ENCODE measurements at places on chromosomes 13 and 19. TPM values are rescaled to one million over a fixed set of nuclear protein-coding genes. Genes with fewer than 3 reads are reported as not detected.

GRCh38 chr13:97781891-97782305 lies 171.6 kb upstream of the IPO5 start:
- H3K4me1 ChIP-seq = no peaks in the 10 kb centered on the region
- peak; percentile 66 for DNase-seq
- no peak overlapping the region for H3K27ac ChIP-seq
- H3K27me3 ChIP-seq = no peaks in the 10 kb centered on the region
- no peaks in the 10 kb centered on the region for H3K36me3 ChIP-seq

- DNase-seq = no peak
- peaks cover 36% of the 10 kb centered on the region for H3K36me3 ChIP-seq
- H3K4me3 ChIP-seq = peak overlapping the region; percentile 38
- H3K27ac ChIP-seq = peak overlapping the region; percentile 2
- no peaks in the 10 kb centered on the region for H3K27me3 ChIP-seq
These were observed 15.7 kb downstream of the PNPLA6 start for GRCh38 chr19:7550987-7551761.

DNA sequence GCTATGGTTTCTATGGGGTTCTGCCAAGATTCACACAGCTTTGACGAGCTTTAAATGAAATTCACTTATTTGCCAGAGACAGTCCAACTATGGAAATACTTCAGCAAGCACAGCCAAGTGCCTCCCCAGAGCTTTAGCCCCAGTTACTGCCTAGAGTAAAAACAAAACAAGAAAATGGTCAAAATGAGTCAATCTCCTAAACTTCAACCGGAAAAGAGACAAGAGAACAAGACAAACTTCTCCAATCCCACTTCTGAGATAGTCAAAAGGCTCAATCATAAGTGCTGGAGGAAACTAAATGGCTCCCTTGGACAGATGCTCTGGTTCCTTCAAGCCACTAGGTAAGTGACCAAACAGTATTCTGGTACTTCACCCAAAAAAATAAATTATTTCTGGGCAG lies 65.8 kb downstream of the KATNAL1 start:
- no peak overlapping the region for H3K27ac ChIP-seq
- H3K27me3 ChIP-seq = no peaks in the 10 kb centered on the region
- DNase-seq = no peak
- H3K4me1 ChIP-seq = no peaks in the 10 kb centered on the region
- H3K36me3 ChIP-seq = no peaks in the 10 kb centered on the region
- H3K4me3 ChIP-seq = no peak overlapping the region

DNA sequence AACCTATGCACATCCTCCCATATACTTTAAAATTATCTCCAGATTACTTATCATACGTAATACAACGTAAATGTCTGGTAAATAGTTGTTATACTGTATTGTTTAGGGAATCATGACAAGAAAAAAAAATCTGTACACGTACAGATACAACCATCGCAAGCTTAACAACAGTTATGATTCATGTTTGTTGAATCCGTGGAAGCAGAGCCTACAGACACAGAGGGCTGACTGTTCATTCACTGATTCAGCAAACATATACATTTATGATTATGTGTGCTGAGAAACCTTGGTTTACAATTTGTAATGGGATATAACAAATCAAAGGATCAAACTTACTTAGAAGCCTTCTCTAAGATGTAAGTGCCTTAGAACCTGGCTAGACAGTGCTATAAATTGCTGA lies 1.5 kb downstream of the ZNF260 start:
- no peak overlapping the region for H3K4me3 ChIP-seq
- H3K27me3 ChIP-seq = no peaks in the 10 kb centered on the region
- peaks cover 37% of the 10 kb centered on the region for H3K36me3 ChIP-seq
- DNase-seq = no peak

The C19orf85 gene
- total RNA-seq = not detected

DNA sequence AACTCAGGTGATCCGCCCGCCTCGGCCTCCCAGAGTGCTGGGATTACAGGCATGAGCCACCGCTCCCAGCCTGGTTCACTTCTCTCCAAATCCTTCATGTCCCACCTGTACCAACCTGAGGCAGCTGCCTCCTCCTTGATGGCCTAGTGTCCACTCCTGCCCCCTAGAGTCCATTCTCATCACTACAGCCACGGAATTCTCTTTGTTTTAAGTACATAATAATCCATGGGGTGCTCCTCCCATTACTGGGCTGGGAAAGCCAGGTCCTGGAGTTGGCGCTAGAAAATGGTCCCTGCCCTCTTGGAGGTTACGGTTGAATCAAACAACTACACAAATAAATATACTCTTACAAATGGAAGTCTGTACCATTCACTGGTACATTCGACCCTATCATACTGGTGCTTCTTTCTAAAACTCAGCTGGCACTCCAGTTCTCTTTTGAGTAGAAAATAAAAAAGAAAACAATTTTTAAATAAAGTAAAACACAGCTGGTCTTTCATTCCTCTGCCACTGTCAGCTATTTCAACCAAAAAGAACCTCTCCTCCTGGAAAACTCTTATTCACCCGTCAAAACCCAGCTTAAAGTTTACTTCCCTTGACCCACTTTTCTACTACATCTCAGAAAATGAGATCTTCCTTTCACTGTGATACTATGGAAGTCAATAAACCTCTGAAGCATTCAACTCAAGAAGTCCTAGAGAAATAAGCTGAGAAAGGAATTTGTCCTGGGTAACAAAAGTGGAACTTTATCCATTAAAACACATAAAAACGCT lies 22.4 kb upstream of the ARHGEF18 start:
- H3K27ac ChIP-seq = no peak overlapping the region
- H3K36me3 ChIP-seq = no peaks in the 10 kb centered on the region

The PRR36 gene
- not detected for total RNA-seq

DNA sequence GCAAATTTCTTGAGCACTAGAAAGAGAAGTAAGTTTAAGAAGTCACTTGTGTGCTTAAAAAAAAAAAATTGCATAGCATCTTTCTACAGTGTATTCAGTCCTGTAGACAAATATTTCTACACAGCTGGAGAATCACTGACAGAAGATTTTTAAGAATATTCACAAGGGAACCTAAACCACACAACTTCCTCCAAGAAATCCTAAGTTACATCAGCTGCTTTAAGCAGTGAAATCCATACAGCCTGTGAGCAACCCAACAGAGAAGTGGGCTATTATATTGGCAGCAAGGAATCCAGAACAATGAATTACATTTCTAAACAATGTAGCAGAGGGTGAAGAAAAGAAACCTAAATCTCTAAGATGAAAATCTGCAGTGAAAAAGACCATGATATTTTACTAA lies 1.5 kb downstream of the DOCK9 start:
- H3K27ac ChIP-seq = peak overlapping the region; percentile 72
- peak overlapping the region; percentile 35 for H3K4me3 ChIP-seq
- peaks cover 44% of the 10 kb centered on the region for H3K4me1 ChIP-seq
- H3K27me3 ChIP-seq = no peaks in the 10 kb centered on the region
- H3K36me3 ChIP-seq = no peaks in the 10 kb centered on the region

DNA sequence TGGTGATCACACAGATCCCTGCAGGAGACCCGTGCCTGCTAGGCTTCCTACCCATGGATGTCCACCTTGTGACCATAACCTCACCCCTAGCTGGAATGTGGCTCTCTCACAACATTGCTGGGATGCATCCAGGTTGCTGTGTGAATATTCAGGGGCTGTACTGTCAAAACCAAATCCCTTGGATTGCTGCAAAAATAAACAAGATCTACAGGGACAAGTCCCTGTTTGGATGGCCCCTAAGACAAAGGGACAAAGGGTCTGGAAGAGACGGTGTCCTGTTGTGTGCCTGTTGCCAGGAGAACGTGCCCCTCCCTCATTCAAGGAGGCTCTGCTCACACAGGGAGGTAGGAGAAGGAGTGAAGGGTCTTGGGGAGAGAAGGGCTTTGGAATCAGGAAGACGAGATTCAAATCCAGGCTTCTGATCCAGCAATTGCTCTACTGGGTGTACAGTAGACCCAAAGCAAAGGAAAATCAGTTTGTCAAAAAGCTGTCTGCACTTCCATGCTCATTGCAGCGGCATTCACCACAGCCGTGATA lies 89.2 kb upstream of the WASF3 start:
- H3K4me3 ChIP-seq = no peak overlapping the region
- H3K27ac ChIP-seq = no peak overlapping the region
- no peaks in the 10 kb centered on the region for H3K4me1 ChIP-seq
- H3K27me3 ChIP-seq = no peaks in the 10 kb centered on the region
- DNase-seq = peak; percentile 34

DNA sequence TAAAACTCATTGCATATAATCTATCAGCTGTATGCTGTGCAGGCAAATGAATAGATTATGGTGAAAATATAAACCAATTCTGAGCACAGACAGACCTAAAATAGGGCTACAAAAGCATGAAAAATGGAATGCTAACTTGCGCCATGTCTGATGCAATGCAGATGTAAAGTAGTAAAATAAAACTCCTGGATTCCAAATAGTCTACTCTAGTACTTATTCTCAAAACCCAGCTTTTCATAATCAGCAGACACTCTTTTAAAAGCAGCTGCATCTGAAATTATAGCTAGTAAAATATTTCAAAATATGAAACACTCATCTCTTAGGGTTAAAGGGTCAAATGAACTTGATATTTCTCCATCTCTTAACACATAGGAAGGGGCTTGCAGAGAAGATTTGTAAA lies 4.7 kb upstream of the POMP start:
- no peaks in the 10 kb centered on the region for H3K27me3 ChIP-seq
- H3K4me3 ChIP-seq = no peak overlapping the region
- H3K36me3 ChIP-seq = no peaks in the 10 kb centered on the region
- H3K27ac ChIP-seq = no peak overlapping the region

DNA sequence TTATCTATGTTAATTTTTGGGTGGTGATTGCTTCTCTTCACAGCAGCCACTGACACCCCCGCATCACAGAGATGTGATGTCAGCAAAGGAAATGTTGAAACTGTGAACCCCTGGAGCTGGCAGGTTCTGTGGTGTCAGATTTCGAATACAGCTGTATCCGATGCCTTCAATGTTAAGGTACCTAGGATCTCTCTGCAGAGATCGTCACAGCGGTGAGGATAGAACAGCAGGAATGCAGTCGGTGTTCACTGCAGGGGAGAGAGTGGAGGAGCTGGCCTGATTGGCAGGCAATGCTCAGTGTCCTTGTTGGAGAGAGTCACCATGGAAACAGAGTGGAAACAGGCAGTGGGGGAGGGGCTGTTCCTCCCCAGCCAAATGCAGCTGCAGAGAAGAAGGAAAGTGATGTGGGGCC lies 79.5 kb upstream of the ZNF835 start:
- no peak overlapping the region for H3K27ac ChIP-seq
- DNase-seq = no peak
- H3K27me3 ChIP-seq = no peaks in the 10 kb centered on the region
- no peaks in the 10 kb centered on the region for H3K4me1 ChIP-seq
- no peak overlapping the region for H3K4me3 ChIP-seq

DNA sequence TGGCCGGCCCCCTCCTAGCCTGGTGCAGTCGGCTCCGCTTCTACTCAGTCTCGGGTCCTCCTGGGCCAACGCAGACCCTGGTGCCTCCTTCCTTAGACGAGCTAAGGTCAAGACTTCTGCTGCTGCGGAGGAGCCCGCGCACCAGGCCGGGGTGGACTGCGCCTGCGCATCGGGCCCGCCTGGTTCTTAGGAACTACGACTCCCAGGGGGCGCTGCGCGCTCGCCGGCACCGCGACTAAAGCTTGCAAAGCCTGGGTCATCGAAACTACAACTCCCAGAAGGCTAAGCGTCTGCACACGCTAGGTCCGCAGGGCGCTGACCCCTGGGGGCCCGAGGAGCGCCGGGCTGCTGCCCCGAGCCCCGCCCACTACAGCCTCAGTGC lies at the start of gene ZNF835:
TSS of gene ZNF835 (minus strand) at position 145 of the 382 bp plus-strand sequence. CDS start 6,559 bp downstream, outside the sequence.
- no peaks in the 10 kb centered on the region for H3K36me3 ChIP-seq
- peak within 1 kb of the TSS; percentile 68 for H3K27ac ChIP-seq
- H3K4me3 ChIP-seq = peak within 1 kb of the TSS; percentile 71
- H3K4me1 ChIP-seq = no peaks in the 10 kb centered on the region

The VASP gene
- total RNA-seq = 61.7 TPM

GRCh38 chr19:11031421-11032070 lies 57.7 kb upstream of the LDLR start:
- no peak for DNase-seq
- H3K27ac ChIP-seq = no peak overlapping the region
- peaks cover 10% of the 10 kb centered on the region for H3K4me1 ChIP-seq
- H3K27me3 ChIP-seq = no peaks in the 10 kb centered on the region
- peaks cover 92% of the 10 kb centered on the region for H3K36me3 ChIP-seq
- no peak overlapping the region for H3K4me3 ChIP-seq

- H3K4me1 ChIP-seq = no peaks in the 10 kb centered on the region
- DNase-seq = no peak
- no peak overlapping the region for H3K4me3 ChIP-seq
- H3K36me3 ChIP-seq = no peaks in the 10 kb centered on the region
- no peaks in the 10 kb centered on the region for H3K27me3 ChIP-seq
These were observed 767.3 kb upstream of the GPC6 start for GRCh38 chr13:92459306-92459705.

- H3K27ac ChIP-seq = no peak overlapping the region
- H3K27me3 ChIP-seq = no peaks in the 10 kb centered on the region
- no peak for DNase-seq
- no peaks in the 10 kb centered on the region for H3K4me1 ChIP-seq
- H3K4me3 ChIP-seq = no peak overlapping the region
These were observed 219.4 kb downstream of the KLF5 start for GRCh38 chr13:73278186-73278585.

GRCh38 chr13:61030445-61030844 lies 385.2 kb downstream of the PCDH20 start:
- no peaks in the 10 kb centered on the region for H3K36me3 ChIP-seq
- no peaks in the 10 kb centered on the region for H3K4me1 ChIP-seq
- H3K4me3 ChIP-seq = no peak overlapping the region

Data from right atrium auricular region (tissue), 2 donors.